ENCODE measurements at places on chromosomes 16 and 17.

DNA sequence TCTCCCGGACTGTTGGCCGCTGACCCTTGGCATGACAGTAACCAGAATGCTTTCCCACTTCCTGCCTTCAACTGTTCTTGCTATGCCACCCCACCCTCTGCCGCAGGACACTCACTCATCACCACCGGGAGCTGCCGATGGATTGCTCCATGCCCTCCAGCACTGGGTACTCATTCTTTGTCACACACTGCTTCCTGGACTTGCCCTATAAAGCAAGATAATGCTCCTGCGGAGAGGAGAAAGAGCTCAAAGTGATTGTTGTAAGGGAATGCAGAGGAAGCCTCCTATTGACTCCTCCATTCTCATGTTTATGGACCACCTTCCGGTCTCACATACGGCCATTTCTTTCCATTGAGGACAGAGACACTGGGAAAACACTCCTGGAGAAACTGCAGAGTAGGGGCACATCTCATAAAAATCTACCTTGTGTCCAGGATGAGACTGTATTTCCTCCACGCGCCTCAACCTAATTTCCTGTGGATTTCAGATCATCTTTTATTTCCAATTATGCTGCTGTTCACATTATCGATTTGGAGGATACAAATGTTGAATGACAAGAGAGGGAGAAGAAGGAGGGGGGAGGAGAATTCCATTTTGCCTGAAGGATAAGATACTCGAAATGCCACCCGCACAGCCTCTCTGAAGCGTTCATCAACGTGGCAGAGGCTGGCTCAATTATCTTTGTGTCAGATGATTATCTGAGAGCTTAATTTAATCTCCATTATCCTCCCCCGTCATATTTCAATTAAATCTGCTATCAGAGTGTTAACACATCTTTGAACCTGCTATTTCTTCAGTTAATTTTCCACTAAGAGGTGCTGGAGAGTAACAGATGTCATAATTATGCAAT is 486.1 kb upstream of the SALL1 start:
- peak; percentile 17 for DNase-seq

DNA sequence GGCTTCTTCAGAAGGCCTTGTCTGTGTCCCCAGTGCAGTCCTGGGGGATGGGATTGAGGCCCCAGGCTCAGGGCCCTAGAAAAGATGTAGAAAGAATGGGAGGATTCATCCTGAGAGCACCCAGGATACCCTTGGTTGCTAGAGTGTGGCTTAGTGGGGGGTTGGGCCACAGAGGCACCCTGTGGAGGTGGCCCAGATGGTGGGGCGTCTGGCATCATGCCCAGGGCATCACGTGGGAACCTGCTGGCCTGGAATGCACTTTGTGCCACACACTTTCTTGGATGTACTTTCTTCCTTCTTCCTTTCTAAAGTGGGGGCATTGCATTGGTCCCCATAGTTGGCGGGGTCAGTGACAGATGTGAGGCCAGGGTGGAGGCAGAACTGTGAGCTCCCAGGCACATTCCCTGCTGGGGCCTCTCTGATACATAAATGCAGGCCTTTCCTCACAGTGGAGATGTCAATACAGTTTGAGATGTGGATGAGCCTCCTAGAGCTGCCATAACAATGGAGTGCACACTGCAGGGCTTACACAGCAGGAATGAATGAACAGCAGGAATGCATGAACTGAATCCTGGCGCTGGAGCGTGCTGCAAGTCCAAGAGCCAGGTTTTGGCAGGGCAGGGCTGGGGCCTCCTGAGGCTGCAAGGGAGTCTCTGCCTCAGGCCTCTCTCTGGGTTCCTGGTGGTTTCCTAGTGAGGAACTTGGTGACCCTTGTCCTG is 43.3 kb downstream of the MGAT5B start:
- DNase-seq: no peak

- DNase-seq: peak; percentile 81
Observed at GRCh38 chr17:62626719-62627218, 701 bp upstream of the MRC2 start.

- peak; percentile 3 for DNase-seq
Observed at GRCh38 chr16:10040136-10041080, 141.8 kb downstream of the GRIN2A start.

- no peak for DNase-seq
Observed at GRCh38 chr17:7580604-7581575, 1.5 kb downstream of the CD68 start.

- no peak for DNase-seq
Observed at GRCh38 chr16:23788685-23789084, 33.9 kb downstream of the CHP2 start.

DNA sequence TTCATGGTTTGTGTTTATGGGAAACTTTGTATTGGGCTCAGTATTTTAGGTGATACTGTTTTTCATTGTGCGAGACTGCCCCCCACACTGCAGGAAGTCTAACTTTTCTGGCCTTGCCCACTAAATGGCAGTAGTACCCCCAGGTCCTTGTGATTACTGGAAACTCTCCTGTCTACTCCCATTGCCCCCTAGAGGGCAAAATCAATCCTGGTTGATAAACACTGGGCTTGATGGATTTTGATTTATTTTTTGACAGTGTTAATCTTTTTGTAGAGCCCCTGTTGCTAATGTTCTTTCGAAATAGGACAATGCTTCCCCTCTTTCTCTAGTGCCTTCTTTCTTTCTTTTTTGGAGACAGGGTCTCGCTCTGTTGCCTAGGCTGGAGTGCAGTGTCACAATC is 15.5 kb downstream of the METTL9 start:
- DNase-seq: no peak

DNA sequence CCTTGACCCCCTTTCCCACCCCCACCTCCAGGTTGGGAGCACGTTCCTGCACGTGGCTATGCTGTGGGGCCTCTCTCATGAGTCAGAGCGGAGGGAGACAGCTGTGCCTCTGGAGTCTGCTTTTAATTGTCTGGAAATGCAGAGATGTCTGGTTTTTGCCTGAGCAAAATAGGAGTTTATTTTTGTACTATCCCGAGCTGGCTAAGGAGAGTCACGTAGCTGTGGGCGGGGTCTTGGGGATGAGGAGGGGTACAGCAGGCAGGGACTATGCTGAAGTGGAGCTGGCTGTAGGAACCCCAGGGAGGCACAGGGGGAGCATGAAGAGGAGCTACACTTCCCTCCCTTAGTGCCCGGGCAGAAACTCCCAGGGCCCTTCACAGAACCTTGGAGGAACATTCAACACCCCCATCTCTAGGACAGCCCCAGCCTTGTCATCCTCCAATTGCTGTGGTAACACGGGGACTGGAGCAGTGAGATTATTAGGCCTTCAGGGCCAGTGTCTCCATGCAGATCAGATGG is 44.7 kb upstream of the LGALS9 start:
- peak; percentile 50 for DNase-seq
